ENCODE measurements at places on chromosomes 11 and 22.

GRCh38 chr11:33692541-33692940, 8.1 kb downstream of the C11orf91 start:
- no peak for DNase-seq

DNA sequence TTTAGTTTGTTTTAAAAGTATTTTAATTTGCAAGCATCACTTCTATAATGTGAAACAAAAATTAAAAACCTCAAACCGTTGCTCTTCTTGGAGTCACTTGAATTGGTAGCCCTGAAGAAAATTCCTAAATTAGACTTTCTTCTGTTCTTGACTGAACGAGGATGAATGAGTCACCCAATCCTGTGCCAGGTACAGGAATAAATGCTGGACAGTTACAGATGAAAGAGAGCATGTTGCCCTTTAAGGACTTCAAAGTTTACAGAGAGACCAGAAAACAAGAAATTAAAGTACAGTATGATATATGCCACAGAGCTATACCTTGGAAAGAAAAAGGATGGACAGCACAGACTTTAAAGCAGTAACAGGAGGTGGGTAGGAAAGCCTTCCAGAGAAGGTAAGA, 41.3 kb upstream of the CXCR5 start:
- no peak for DNase-seq

DNA sequence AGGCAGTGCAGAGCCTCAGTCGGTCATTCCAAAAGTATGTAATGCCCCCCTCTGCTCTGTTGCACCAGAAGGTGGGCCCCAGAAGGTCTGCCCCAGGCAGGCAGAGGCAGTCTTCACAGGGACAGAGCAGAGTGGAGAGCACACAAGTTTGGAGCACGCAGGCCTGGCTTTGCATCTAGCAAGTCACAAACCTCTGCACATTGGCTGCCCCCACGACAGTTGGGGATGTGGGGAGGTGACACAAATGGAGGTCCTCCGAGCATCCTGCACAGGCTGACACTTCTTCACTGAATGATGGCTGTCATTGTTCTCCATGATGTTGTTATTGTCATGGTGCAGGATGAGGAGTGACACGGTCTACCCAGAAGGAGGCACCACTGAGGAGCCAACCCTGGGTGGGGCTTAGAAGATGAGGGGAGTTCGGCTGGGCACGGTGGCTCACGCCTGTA, 11.9 kb downstream of the TOM1 start:
- DNase-seq, result no peak

- no peak for DNase-seq
Observed at GRCh38 chr11:47390422-47390760, 12.0 kb upstream of the SPI1 start.

GRCh38 chr22:19815093-19815822, 39.4 kb downstream of the GNB1L start:
- no peak for DNase-seq

DNA sequence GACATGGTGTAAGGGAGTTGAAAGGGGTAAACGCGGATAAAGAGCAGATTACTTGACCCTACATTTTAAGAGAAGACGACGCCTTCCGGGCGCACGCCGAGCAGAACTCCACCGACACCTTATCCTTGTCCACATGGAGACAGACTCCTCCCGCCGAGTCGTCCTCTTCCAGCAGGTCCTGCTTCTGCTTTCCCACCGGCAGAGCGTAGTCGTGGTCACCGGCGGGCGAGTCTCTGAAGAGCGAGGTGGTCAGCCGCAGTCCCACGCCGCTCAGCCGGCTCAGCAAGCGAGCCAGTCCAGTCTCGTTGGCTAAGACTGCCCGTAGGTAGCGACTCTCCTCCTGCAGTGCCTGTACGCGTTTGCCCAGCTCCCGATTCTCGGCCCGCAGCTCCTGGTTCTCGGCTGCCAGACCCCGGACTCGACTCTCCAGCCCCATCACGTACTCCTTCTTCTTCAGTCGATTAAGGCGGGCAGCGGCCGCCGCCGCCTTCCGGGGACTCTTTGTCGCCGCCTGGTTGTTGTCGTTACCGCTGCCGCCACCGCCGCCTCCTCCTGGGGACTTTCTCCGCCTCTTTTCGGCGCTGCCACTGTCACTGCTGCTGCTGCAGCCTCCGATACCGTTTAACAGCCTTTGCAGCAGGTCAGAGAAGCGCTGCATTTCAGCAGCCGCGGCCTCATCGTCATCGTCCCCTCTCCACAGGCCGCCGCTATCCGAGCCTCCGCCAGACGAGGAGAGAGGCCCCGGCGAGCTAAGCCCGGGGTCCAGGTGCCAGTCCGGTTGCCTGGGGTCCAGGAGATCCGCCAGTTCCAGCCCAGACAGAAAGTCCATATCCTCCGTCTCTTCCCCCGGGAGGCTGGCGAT, 945 bp downstream of the CREBZF start:
- peak; percentile 89 for DNase-seq

DNA sequence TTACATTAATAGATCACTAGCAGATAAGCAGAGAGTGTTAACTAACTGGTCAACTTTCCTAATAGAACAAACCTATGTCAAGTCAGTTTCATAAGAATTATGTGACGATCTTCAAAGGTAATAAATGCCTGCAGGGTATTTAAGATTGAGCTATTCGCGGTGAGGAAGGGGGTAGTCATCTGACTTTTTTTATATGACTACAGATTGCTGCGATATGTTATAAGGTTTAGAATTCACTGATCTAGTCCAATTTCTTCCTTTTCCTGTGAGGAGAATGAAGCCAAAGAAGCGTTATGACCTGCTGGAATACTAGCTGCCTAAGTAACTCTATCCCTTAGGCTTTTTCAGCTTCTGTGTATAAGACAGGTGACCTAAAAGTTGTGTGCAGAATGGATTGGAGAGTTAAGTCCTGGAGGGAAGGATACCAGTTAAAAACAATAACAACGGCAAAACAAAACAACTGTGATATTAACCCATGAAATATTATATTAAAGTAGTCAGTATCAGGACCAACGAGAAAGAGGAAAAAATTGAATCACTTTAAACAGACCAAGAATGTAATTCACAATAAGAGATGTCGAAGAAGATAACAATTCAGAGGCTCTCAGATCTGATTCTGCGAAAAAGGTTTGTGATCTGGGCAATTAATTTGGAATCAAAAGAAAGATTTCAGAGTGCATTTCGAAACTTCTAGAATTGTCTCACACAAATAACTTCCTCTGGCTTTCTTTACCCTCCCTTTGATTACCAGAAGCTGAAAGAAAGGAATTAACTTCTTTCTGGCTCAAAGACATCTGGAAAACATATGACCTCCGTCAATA, 630 bp downstream of the CASP4 start:
- no peak for DNase-seq

DNA sequence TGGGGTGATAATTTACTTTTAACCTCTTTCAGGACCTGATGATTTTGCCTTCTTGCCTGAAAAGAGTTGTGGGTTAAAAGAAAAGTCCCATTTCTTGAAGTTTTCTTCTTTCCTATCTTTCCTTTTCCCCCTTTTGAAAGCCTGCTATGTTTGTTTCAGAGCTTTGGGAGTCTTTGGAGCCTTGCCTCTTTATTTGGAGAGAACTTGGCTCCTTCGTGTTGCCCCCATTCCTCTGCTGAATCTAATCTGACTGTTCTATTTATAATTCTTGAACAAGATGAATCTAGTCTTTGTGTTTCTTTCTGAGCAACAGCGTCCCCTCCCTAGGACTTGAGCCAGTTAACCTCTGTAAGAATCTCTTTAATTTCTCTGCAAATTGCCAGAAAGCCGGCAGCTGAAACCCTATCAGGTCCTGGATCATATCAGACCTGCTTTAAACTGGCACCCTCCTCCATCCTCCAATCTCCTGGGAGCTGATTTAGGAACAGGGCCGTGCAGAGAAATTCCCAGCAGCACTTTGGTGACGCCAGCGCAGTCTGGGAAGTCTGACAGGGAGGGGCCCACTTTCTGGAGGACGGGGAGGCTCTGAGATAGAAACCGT, 289.1 kb upstream of the SORL1-AS1 start:
- DNase-seq, result peak; percentile 85

- no peak for DNase-seq
Observed at GRCh38 chr11:86947541-86947940, 7.7 kb downstream of the FZD4 start.

- DNase-seq, result no peak
Observed at GRCh38 chr22:36097880-36098279, 62.7 kb downstream of the APOL3 start.

DNA sequence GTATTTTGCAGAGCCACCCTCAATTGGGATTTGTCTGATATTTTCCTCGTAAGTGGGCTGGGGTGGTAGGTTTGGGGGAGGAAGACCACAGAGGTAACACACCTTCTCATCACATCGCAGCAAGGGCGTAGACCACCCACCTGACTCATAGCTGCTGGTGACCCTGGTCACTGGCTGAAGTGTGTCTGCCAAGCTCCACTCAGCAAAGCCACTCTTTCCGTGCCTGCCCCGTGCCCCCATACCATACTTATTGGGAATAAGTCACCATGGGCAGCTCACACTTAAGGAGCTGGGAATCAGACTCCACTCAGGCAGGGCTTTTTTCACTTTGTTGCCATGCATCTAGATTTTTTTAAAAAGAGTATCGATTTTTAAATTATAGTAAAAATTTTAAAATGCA, 111.6 kb downstream of the PHF21B start:
- DNase-seq, result no peak

GRCh38 chr11:69971741-69972140, 106.4 kb upstream of the ANO1 start:
- no peak for DNase-seq

- DNase-seq, result no peak
Observed at GRCh38 chr11:26878959-26879581, 114.8 kb upstream of the FIBIN start.

DNA sequence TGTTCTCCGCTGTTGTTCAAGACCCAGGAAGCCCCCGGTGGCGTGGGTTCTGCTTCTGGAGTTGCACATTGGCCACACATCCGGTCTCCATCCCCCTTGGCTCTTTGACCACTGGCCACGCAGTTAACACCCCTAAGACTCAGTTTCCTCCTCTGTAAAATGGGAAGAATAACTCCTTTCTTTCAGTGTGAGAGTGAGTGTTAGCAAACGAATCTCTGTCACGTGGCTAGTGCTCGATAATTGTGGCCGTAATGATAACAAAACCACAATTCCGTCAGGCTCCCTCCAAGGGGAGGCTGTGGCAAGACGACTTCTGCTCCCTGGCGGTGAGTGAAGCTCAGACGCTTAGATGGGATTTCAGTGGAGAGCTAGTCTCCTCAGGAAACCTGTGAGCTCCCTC, 315.2 kb upstream of the B3GAT1 start:
- no peak for DNase-seq

Data from Right ventricle myocardium superior (tissue), 1 donor.